Activated CD8-positive, alpha-beta memory T cell treated with anti-CD3 and anti-CD28 coated beads, Interleukin-2, amount 50 U/mL, for 48 hours (primary cell): ENCODE measurements at places on chromosomes 3 and 15.

DNA sequence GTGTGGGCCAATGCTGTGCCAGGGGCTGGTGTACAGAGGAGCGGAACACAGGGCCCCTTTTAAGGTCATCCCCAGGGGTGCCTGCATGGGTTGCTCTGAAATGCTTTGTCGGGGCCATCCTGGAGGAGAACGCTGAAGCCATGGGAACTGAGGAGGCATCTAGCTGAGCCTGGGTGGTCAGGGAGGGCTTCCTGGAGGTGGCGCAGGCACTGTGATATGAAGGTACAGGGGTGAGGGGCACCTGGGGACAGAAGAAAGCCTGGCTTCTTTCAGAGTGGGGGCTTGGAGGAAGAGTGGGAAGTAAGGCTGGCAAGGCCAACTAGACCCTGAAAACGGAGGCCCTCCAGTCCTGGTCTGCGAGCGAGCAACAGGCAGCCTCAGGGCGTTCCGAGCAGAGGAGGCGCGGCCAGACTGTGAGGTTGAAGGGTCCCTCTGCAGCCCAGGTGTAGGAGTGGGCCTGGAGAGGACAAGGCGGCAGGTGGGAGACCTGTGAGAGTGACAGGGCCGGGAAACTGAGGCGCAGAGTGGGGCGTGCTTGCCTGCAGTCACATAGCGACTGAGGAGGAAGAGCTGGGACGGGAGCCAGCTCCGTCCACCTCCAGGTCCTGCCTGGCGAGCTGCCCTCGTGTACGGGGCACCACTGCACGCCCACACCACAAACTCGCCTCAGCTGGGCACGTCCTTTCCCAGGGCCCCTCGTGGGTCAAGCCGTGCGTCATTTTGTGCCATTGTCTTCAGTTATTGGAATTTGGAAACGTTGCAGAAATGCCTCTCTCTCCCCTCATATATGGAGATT, 4.1 kb downstream of the FBLN2 start:
- no peak for DNase-seq

DNA sequence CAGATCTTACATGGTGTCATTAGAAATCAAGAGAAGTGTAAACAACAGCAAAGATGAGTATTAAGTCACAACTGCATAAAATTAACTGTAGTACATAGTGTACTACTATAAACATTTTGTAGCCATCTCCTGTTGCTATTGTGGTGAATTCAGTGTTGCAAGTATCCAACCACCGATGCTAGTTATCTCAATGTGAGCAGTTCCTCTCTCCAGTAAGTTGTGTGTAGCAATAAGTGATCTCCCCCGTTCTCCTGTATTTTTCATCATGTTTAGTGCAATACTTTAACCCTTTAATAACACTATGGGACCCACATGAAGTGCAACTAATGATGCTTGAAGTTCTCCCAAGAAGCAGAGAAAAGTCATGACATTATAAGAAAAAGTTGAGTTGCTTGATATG, 264.7 kb upstream of the KCNH8 start:
- no peak for DNase-seq

DNA sequence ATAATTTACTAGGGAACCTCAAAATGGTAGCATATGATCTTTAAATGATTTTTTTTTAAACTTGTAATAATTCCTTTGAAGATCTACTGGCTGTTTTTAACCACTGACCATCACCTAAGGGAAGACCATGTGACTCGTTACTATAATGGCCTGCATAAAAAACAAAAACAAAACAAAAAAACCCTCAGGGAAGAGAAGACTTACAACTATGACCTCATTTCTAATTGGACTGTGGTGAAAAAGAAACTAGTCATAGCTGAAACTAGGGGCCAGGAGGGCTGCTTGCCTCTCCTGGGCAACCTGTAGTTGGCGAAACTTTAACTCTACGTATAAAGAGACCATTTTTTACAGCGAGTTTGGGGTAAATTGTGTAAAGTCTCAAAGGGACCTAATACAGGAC, 23.0 kb downstream of the PAQR9 start:
- DNase-seq, result no peak

- no peak for DNase-seq
Measured at GRCh38 chr3:177554895-177555759, 357.8 kb upstream of the TBL1XR1 start.

GRCh38 chr3:58299839-58300516, 6.1 kb upstream of the RPP14 start:
- no peak for DNase-seq

DNA sequence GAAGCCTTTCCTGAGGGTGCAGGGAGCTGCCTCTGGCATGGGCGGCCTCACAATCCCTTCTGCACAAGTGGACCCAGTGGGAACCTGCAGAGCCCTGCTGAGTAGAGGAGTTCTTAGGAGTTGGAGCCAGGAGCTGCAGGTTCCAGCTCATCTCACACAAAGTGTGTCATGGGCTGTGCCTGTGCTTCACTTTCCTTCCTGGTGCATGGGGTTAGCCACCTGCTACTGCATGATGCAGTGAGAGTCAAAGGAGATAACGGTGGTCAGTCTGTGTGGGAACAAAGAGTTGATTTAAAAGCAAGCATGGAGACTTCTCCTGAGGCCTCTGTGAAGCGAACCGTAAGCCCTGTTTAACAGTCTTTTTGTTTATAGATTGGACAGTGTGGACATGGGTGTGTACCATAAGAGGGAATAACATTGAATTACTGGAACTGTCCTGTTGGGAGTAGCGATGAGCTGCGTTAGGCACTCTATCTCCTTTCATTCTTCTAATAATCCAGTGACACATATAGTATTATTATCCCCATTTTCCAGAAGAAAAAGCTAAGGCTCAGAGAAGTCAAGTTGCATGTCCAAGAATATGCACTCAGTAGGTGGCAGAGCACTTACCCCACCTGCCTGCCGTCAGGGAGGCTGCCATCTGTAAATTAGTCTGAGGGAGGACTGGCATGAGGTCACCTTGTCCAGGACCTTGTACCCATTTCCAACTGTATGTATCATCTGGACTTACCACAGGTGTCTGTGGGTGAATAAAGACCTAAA, 68.7 kb upstream of the PRR23C start:
- DNase-seq, result no peak

GRCh38 chr3:123653221-123653682, 68.4 kb upstream of the HACD2 start:
- DNase-seq, result no peak

- DNase-seq, result no peak
Measured at GRCh38 chr3:15794303-15794771, 3.4 kb downstream of the ANKRD28 start.

DNA sequence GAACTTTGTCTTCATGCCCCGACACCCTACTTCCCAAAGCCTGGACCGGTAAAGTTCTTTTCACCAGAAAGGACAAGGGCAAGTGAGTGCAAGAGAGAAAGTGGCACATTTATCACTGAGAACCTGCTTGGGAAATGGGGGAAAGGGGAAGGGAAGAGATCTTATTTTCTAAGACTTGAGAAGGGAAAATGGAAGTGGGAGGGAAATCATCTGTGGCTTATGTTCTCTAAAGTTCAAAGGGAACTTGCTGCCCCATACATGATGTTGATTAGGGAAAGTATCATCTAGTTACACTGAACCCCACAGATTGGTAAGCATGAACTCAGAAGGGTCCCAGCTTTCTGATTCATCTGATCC, 199.5 kb upstream of the LPP start:
- DNase-seq, result no peak

- DNase-seq, result no peak
Measured at GRCh38 chr3:181713676-181714612, 2.2 kb downstream of the SOX2 start.

DNA sequence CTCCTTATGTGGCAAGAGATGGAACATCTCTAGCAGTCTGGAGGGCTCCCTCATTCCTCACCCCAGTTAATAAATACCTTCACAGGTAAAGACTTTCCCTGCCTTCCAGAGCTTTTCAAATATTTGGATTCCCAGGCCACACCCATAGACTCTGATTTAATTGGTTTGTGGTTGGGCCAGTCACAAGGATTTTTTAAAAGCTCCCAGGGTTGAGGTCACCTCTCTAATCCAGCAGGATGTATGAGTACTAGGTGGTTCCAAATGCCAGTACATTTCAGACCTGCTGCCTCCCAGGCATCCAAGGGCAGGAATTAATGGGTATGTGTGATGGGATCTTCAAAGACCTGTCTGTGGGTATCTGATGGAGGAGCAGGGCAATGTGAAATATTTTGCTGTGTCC, 312.8 kb downstream of the CLSTN2 start:
- DNase-seq, result no peak

- no peak for DNase-seq
Measured at GRCh38 chr3:187994221-187995042, 159.5 kb upstream of the LPP start.

DNA sequence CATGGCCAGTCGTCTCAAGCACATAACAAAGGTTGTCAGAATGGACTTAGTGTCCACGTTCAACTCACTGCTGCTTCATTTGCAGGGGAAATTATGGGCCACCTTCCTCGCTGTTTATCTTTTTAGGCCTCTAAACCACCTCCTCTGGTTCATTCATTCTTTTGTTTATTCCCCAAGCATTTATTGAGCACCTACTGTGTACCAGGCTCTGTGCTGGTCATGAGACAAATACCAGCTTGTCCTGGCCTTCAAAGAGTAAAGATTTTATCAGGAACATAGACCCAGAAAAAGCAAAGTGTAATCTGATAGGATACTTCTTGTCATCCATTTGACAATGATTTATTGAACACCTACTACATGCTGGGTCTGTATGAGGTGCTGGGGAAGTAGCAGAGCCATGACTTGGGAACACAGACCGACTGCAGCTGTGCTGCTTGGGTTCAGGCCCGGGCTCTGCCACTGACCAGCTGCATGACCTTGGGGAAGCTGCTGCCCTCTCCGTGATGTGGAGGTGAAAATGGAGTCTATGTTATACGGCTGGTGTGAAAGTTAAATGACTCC, 63.4 kb upstream of the SLC6A6 start:
- no peak for DNase-seq
